ENCODE measurements at places on chromosomes 4 and X.

- peak; percentile 51 for DNase-seq
Measured at GRCh38 chrX:154436374-154436982, 476 bp upstream of the GDI1 start.

DNA sequence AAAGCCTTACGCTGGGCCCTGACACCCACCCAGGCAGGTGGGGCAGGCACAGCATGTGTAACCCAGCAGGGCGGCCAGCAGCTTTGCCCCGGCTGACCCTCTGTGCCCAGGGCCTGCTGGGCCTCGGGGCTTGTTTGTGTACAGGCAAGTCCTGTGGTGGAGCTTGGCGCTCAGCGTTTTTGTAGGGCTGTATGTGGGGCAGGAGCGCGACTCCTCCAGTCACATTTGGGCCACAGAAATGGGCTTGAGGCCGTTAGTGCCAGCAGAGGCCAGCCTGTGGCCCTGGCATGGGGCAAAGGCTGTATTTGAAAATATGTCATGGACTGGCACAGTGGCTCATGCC is 14.7 kb upstream of the HGFAC start:
- no peak for DNase-seq

- no peak for DNase-seq
Measured at GRCh38 chr4:184356366-184356765, 118.0 kb downstream of the IRF2 start.

DNA sequence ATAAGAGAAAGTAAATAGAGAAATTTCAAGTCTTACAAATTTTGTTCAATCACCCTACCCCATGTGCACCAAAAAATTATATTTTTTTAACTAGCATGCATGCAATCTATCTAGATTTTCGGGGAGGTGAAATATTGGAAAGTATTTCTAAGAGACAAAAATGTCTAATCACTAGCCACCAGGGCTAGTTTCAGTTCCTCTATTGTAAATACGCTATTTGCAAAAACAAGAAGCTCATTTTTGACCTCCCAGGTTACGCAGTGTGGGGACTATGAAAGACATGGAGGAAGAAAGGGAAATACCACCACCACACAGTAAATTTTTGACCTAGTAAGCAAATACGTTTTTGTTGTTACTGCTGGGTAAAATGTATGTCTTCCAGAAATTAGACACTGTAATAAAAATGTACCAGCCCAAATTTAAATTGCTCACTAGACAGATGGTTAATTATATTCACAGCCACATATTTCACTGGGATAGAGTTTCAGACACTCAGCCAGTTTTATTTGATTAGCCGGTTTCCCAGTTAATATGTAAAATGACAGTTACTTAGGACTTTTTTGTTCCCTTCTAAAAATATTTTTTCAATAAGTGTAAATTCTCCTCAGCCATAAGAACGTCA is 2.2 kb downstream of the NEXMIF start:
- DNase-seq, result no peak

GRCh38 chrX:153631907-153632594 is 15.0 kb upstream of the DUSP9 start:
- no peak for DNase-seq

GRCh38 chr4:185119927-185120630 is 23.0 kb upstream of the SLC25A4 start:
- no peak for DNase-seq

- DNase-seq, result no peak
Measured at GRCh38 chr4:55613621-55614020, 21.6 kb upstream of the PDCL2 start.

DNA sequence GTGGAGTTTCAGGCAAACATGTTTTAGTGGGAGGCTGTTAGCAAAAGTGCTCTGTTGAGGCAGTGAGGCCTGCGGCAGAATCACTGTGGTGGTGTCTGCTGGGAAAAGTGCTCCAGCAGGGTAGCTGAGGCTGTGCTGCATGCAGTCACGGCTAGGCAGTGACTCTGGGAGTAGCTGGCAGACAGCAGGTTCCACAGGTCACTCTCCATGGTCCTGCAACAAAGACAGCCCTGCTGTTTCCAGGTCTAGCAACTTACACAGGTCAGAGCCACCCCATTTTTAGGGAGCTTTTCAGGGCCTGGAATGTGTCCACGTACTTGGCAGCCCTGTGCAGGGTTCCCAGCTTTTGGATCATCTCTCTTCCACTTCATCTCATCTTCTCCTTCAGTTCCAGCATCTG is 184.3 kb downstream of the NAA11 start:
- no peak for DNase-seq
